ENCODE measurements at places on chromosomes 12 and 14. TPM values are rescaled to one million over a fixed set of nuclear protein-coding genes. Genes with fewer than 3 reads are reported as not detected.

PLA2G1B gene
- 2.0 TPM for total RNA-seq

KSR2 gene
- 10.1 TPM for total RNA-seq

BBS10 gene
- 27.1 TPM for total RNA-seq

IL22 gene
- not detected for total RNA-seq

KERA gene
- total RNA-seq: not detected

FANCM gene
- 10.9 TPM for total RNA-seq

C12orf50 gene
- total RNA-seq: not detected

TXNDC16 gene
- 2.7 TPM for total RNA-seq

FAM90A1 gene
- 0.64 TPM for total RNA-seq

CPNE6 gene
- not detected for total RNA-seq

TAS2R43 gene
- total RNA-seq: not detected

HOXC5 gene
- 1.1 TPM for total RNA-seq

DTX3 gene
- total RNA-seq: 0.37 TPM

PARP2 gene
- 51.8 TPM for total RNA-seq

SLC25A21 gene
- 3.5 TPM for total RNA-seq

C14orf132 gene
- 3.4 TPM for total RNA-seq

RFLNA gene
- not detected for total RNA-seq

TSPAN8 gene
- total RNA-seq: 0.76 TPM

SLC38A4 gene
- total RNA-seq: not detected

GPATCH2L gene
- 49.2 TPM for total RNA-seq

GLTP gene
- 26.6 TPM for total RNA-seq

C3AR1 gene
- total RNA-seq: not detected

KLRC2 gene
- total RNA-seq: 7.5 TPM
